ENCODE measurements at places on chromosomes 11 and 22. TPM values are rescaled to one million over a fixed set of nuclear protein-coding genes. Genes with fewer than 3 reads are reported as not detected.

- peaks cover 19% of the 10 kb centered on the region for H3K4me1 ChIP-seq
- no peak overlapping the region for H3K27ac ChIP-seq
- H3K4me3 ChIP-seq: no peak overlapping the region
- H3K27me3 ChIP-seq: no peaks in the 10 kb centered on the region
- 0 out of 3 replicates have a peak, but pooled peaks cover 3% of the 10 kb centered on the region for H3K36me3 ChIP-seq
Measured at GRCh38 chr11:74895340-74896116, 53.4 kb downstream of the XRRA1 start.

KCNA4 gene
- not detected for total RNA-seq

CCDC89 gene
- total RNA-seq: 0.60 TPM

DNA sequence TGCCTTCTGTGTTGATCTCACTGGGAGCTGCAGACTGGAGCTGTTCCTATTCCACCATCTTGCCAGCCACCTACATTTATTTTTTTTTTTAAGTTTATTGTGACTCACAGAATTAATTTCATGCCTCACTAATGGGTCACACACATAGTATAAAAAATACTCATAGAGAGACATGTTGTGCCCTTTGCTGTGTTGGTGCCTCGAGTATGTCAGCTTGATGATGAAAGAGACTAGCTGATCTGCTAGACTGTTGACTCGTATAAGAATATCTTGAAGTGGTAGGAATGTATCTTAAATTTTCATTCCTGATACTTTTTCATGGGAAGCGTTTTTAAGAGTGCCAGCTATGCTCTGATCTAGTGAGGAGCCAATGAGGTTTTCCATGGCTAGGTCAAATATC, 28.6 kb upstream of the AMPD3 start:
- DNase-seq: no peak
- H3K27ac ChIP-seq: no peak overlapping the region
- no peaks in the 10 kb centered on the region for H3K36me3 ChIP-seq
- H3K27me3 ChIP-seq: no peaks in the 10 kb centered on the region
- H3K4me1 ChIP-seq: no peaks in the 10 kb centered on the region

DNA sequence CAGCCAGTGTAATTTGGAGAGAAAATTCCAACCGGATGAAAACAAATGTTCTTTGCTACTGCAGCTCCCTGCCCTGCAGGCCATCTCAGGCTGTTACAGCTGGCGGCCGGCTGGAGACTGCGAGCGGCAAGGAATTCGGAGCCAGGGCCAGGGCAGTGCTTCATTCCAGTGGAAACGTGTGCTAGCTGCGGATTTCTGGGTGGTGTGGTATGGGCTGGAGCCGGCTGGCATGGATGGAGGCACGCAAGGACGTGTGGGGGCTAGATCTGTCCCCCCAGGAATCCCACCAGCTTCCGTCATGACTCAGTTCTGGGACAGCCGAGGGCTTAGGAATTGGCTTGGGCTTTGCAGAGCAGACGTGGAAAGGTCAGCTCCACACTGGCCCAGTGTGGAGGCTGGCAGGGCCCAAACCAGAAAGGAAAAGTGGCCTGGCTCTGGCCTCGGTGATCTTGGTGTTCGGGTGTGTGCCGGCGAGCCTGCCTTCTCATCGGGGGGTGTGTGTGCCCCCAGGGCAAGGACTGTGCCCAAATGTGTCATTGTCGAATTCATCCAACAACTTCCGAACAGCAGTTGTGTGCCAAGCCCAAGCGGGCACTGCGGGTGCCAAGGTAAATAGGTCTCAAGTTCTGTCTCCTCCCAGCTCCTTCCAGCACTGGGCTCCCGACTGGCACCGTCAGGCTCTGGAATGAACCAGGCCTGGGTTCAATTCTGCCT, 48.1 kb upstream of the SHISAL1 start:
- no peaks in the 10 kb centered on the region for H3K4me1 ChIP-seq
- no peak overlapping the region for H3K4me3 ChIP-seq
- DNase-seq: no peak
- H3K27ac ChIP-seq: no peak overlapping the region

- peaks cover 50% of the 10 kb centered on the region for H3K4me1 ChIP-seq
- no peaks in the 10 kb centered on the region for H3K27me3 ChIP-seq
- H3K4me3 ChIP-seq: peak overlapping the region; percentile 69
- H3K27ac ChIP-seq: no peak overlapping the region
- no peak for DNase-seq
Measured at GRCh38 chr11:124760205-124760652, 1.9 kb downstream of the ESAM start.

DNA sequence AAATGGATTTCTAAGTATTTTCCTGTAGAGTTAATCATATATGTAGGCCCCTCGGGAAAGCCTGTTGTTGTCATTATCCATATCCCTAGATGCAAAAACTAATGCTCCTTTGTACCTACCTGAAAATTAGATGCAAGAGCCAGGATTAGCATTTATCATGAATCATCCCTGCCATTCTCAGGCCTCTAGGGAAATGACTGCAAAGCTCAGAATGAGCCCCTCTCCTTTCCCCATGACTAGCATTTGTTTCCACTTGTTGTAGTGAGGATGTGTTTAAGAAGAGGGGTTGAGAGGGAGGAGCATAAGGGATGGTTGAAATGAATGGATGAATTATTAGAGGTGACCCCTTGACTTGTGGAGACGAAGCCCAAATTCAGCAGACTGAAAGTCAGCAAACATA, 537.9 kb downstream of the NTM start:
- peaks cover 1% of the 10 kb centered on the region for H3K27me3 ChIP-seq
- no peak for DNase-seq
- no peaks in the 10 kb centered on the region for H3K36me3 ChIP-seq
- no peaks in the 10 kb centered on the region for H3K4me1 ChIP-seq
- no peak overlapping the region for H3K4me3 ChIP-seq

- no peaks in the 10 kb centered on the region for H3K4me1 ChIP-seq
- H3K36me3 ChIP-seq: no peaks in the 10 kb centered on the region
- DNase-seq: no peak
- no peak overlapping the region for H3K27ac ChIP-seq
- H3K27me3 ChIP-seq: no peaks in the 10 kb centered on the region
- no peak overlapping the region for H3K4me3 ChIP-seq
Measured at GRCh38 chr11:28268925-28269324, 160.7 kb downstream of the METTL15 start.

GRCh38 chr11:38718049-38718448, 2120.0 kb upstream of the RAG2 start:
- no peak overlapping the region for H3K27ac ChIP-seq
- H3K4me3 ChIP-seq: no peak overlapping the region
- no peaks in the 10 kb centered on the region for H3K27me3 ChIP-seq
- peak; percentile 2 for DNase-seq
- H3K36me3 ChIP-seq: no peaks in the 10 kb centered on the region

LRRC74B gene
- total RNA-seq: not detected

HTR3B gene
- 1.7 TPM for total RNA-seq
